ENCODE measurements at places on chromosomes 1 and 21.
A peak's percentile ranks its signal among the peaks of the same experiment; 100 is the strongest.

GRCh38 chr1:19122668-19123067 lies 87.4 kb downstream of the UBR4 start:
- no peak for DNase-seq

DNA sequence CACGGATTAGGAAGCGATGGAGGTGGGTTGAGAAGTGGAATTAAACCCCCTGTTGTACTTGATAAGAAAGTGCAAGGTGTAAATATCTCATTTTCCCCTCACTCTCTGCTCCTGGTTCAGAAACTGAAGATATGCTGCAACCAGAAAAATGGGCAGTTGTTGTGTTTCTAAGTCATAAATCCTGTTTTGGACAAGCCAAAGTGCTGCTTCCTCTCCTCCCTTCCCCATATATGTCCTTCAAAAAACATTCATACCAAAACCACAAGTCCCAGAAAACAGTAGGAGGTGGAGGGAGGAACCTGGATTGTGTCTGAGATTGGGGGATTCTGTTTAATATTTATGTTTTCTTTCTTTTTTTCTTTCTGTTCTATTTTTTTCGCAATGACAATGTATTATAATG lies 13.6 kb upstream of the ZNF362 start:
- no peak for DNase-seq

DNA sequence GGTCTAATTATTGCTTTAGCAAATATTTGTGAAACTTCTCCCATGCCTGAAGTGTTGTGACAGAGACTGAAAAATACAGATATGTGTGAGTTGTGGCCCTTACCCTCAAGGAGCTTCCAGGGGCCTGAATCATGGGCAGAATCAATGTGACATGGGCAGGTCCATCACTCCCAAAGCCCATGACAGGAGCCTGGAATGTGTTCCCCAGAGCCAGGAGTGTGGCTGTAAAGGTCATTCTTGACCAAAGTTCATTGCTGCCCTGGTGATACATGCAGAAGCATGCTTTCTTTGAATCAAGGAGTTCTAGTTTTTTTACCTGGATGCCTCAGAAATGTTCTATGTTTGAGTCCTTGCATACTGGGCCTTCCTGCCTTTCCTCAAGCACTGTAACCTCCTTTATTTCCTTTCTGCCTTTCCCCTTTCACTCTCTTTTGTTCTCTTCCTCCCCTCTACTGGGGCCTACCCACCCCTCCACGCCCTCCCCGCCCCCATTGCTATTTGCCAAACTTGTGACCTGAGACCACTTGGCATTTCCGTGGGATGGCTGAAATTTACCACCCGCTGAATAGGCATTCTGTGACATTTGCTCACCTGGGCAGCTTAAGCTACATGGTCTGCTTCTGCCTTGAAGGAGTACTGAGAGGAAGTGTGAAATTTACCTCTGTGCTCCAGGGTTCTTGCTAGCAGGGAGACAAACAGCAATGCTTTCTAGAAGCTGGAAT lies 19.7 kb downstream of the PBX1 start:
- no peak for DNase-seq

GRCh38 chr1:220189750-220190347 lies 82.4 kb downstream of the RAB3GAP2 start:
- DNase-seq: peak; percentile 12

DNA sequence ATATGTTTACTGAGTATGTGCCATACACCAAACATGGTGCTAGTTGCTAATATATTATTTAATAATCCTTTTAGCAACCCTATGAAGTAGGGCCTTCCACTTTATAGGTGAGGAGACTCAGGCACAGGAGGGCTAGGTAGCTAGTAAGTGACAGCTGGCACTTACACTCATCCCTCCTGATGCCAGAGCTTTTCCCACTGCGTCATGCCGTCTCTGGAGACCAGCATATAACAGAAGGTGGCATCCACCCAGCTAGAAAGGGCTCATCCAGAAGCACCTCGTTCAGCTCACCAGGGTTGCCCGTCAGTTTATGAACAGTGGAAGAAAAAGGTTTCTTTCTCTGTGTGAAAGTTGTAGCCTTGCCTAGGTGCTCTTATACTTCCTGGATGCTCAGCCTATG lies 108.9 kb downstream of the NOS1AP start:
- no peak for DNase-seq

GRCh38 chr1:174923820-174924219 lies 75.9 kb upstream of the CACYBP start:
- no peak for DNase-seq

- DNase-seq: peak; percentile 93
Measured at GRCh38 chr1:151459331-151460046, at the start of gene POGZ. TSS of gene POGZ (minus strand) at chr1:151459494. CDS start at chr1:151442204, 17,290 bp downstream.

GRCh38 chr1:185293967-185294542 lies 23.0 kb downstream of the IVNS1ABP start:
- no peak for DNase-seq

DNA sequence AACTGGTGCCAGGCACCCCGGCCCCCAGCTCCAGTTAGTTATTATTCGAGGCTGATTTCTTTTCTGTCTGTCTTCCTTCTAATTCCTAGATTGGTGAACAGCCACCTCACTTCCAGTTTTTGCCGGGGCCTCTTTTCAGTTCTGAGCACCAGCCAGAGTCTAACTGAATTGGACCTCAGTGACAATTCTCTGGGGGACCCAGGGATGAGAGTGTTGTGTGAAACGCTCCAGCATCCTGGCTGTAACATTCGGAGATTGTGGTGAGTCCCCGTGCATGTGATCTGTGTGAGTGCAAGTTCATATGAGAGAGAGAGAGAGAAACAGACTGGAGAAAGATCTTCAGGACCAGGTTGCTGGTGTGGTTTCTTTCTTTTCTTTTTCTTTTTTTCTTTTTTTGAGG lies 13.5 kb downstream of the NLRP3 start:
- no peak for DNase-seq

- DNase-seq: no peak
Measured at GRCh38 chr1:241847540-241847795, 536 bp upstream of the EXO1 start.

GRCh38 chr1:26094076-26094669 lies 17.5 kb upstream of the PDIK1L start:
- DNase-seq: no peak

- no peak for DNase-seq
Measured at GRCh38 chr1:160519642-160520435, 3.2 kb downstream of the SLAMF6 start.

DNA sequence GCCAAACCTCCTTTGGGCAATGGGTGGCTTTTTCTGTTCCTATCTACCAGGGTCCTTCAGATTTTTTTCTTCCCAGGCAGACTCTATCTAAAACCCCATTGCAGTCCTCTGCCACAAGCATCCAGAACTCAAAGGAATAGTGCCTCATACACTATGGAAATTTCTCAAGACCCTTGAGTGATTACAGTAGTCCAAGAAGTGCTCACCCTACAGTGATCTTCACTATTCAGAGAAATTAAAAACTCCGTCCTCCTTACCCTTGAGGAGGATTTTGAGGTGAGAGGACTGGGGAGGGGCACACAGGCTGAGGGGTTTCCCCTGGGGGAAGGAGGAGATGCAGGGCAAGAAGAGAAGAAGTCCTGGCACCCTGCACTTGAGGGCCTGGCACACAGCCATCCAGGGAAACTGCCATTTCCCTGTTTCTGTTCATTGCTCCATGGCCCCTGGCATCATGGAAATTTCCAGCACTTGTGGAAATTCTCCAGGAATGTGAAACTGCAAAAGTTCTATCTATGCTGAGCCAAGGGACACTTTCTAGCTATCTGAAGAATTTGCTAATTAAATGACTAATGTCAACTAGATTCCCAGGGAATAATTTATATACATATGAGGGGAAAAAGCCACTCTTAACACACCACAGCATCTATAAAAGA lies 102.5 kb upstream of the ATP1B1 start:
- peak; percentile 23 for DNase-seq

DNA sequence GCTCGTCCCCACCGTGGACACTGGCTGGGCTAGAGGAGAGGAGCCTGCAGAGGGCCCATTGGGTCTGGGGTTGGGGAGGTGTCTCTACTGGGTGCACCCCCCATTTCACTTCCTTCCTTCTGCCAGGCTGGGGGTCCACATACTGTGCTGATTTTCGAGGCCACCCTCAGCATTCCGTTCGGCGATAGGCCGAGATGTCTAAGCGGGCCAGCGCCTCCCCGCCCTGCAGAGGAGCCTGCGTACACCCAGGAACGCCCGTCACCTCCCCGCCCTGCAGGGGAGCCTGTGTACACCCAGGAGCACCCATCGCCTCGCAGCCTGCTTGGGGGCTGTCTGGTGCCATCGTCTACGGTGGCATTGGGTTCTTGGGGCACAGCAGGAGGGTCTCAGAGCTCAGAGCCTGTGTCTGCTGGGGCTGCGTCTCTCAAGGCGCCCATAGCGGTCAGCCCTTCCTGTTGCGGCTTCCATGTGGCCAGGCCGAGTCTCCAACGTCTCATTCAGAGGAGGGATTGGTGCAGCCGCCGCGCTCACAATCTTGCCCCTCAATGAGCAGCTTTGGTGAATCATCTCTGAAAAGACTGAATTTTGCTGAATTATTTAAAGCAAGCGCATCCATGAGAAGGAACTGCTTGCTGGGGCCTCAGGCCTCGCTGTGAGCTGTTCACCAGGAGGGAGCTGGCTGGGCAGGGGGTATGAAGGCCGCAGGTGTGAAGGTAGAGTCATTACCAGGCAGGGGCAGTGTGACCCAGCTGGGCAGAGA lies 30.7 kb upstream of the AGPAT3 start:
- DNase-seq: no peak

- DNase-seq: no peak
Measured at GRCh38 chr1:245663841-245664240, 509.1 kb downstream of the KIF26B start.

DNA sequence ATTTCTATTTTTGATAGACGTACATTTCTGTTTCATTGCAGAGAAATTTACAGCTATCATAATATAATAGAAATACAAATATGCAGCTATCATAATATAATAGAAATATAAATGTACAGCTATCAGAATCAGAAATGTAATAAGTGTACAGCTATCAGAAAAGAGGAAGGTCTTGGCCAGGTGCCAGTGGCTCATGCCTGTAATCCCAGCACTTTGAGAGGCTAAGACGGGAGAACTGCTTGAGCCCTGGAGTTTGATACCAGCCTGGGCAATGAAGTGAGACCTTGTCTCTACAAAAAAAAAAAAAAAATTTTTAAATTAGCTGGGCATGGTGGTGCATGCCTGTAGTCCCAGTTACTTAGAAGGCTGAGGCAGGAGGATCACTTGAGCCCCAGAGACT lies 37.9 kb downstream of the PIGM start:
- DNase-seq: no peak

- DNase-seq: no peak
Measured at GRCh38 chr1:234845097-234845660, 235.2 kb upstream of the IRF2BP2 start.

DNA sequence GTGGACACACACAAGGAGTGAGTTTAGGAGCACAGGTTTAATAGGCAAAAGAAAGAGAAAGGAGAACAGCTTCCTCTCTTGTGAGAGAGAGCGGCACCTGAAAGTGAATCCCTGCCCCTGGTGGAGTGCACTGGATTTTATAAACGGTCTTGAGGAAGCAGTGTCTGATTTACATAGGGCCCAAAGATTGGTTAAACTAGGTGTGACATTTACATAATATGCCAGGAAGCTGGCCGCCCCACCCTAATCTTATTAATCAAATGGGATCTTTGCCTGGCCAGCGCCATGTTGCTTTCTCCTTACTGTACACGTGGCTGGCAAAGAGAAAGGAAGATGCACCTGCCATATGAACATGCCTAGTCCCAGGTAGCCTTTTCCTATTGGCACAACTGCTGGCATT lies 38.7 kb downstream of the CFH start:
- no peak for DNase-seq

GRCh38 chr1:184892116-184892515 lies 82.2 kb downstream of the NIBAN1 start:
- DNase-seq: no peak

DNA sequence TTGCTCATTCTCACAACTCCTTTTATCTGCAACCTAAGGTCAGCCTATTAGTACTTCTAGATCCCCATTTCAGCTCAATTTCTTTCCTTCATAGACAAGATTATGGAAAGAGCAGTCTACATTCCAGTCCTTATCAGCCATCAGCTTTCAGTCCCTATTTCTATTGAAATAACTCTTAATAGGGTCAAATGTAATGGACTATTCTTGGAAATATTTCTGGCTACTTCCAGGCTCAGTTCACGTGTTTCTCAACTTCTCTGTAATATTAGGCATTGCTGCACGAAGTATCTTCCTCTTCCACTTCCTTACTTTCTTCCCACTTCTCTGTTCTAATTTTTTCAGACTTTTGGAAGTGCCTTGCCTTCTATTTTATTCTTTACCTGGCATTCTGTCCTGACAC lies 232.9 kb upstream of the USP25 start:
- no peak for DNase-seq

GRCh38 chr1:235831148-235831547 lies 35.6 kb downstream of the LYST start:
- no peak for DNase-seq

GRCh38 chr1:205354259-205355074 lies 2.3 kb downstream of the KLHDC8A start:
- no peak for DNase-seq

DNA sequence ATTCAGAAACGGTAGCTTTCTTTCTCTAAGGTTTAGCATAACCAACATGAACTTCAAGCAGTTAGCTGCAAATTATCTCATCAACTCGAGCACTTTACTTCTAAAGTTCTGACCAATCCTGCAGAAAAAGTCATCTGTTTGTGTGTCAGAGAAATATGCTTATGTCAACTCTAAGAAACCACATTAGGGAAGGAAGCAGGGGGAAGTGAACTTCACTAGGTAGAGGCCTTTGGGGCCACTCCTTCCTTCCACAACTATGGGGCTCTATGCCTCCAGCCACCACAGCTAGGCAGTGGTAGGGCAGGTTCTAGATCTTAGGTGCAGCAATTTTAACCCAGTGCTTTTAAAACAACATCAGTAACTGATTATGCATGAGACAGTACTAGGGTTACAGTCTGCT lies 375.9 kb downstream of the DSCAM start:
- DNase-seq: no peak

- DNase-seq: no peak
Measured at GRCh38 chr1:228222548-228222947, 14.7 kb downstream of the OBSCN start.

DNA sequence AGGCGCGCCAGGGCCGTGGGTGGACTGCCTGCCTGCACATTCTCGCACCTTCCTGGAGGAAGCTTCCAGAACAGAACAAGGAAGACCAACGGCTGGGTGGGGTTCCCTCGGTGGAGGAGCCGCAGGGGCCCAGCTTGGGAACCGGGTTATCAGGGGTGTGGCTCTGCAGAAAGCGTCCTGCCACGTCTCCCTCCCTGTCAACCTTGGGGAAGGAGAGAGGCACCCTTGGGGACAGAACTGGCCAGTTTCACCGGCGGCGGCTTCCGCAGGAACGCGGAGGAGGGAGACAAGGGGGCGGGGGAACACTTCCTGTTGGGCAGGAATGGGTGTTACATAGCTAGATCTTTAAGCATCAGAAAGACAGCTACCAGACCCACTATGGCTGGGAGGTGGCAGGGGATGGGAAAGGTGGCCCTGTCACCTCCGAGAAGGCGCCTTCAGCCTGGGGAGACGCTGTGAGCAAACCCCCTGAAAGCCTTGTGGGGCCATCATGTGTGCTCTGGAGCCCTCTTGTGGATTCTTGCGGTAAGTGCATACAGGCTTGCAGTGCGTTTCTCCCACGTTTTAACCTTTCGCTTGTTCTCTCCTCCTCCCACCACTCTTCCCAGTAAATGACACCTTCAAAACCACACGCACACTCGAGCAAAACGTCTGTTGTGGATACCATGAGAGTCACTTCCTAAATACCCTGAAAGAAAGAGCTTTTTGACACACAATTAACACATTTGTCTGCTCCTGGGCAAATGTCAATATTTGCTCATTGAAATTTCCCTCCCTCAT lies 3.8 kb upstream of the PLEKHA6 start:
- DNase-seq: peak; percentile 75
